ENCODE measurements at places on chromosomes 6 and 20.

DNA sequence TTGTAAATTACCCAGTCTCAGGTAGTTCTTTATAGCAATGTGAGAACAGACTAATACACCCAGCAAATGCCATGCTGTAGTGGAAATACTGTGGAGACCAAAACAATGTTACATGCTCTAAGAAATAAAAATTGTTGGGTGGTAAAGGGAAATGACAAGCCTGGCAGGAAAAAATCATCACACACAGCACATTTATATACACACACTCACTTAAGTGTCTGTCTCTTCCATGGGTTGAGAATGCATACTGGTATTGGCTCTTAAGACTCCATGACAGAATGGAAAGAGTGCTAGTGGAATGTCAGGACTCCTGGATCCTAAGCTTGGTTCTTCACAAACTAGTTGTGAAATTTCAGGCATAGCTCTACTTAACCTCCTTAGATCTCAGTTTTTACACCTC is 343.0 kb downstream of the CD83 start:
- no peak for DNase-seq

DNA sequence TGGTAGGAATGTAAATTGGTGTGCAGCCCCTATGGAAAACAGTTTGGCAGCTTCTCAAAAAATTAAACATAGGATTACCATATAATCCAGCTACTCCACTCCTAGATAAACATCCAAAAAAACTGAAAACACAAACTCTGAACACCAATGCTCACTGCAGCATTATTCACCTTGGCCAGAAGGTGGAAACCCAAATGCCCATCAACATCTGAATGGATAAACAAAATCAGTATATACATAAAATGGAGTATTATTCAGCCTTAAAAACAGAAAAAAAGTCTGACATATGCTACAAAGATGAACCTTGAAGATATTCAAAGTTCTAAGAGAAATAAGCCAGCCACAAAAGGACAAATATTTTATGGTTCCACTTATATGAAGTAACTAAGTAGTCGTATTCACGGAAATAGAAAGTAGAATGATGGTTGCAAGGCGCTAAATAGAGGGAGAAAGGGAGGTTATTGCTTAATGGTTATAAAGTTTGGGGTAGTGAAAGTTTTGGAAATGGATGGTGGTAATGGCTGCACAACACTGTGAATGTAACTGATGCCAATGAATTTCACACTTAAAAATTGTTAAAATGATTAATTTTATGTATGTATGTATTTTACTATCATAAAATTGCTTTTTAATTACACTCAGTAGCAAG is 4.0 kb downstream of the PHF10 start:
- DNase-seq = no peak

DNA sequence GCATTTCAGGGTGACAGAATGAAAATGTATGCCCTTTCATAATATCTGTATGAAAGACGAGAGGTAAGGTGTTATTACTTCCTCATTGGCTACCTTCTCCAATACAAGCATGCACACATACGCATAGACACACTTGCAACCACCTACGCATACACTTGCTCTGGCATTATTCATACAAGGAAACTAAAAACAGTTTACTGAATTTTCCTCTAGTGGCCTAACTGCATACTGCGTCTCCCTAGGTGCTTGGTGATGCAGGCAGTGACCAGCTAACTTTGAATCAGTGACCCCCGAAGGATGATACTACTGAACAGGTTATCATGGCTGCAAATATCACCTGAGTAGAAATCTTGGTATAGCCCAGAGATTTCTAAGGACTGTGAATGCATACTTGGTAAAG is 593.1 kb downstream of the PKHD1 start:
- DNase-seq = no peak

- DNase-seq = no peak
Measured at GRCh38 chr20:1493536-1493935, 2.3 kb upstream of the SIRPB2 start.

GRCh38 chr6:89010825-89011224 is 47.4 kb upstream of the RNGTT start:
- no peak for DNase-seq

- no peak for DNase-seq
Measured at GRCh38 chr6:144749263-144749662, 464.1 kb downstream of the UTRN start.

- no peak for DNase-seq
Measured at GRCh38 chr6:47670851-47671250, 27.5 kb upstream of the ADGRF4 start.

DNA sequence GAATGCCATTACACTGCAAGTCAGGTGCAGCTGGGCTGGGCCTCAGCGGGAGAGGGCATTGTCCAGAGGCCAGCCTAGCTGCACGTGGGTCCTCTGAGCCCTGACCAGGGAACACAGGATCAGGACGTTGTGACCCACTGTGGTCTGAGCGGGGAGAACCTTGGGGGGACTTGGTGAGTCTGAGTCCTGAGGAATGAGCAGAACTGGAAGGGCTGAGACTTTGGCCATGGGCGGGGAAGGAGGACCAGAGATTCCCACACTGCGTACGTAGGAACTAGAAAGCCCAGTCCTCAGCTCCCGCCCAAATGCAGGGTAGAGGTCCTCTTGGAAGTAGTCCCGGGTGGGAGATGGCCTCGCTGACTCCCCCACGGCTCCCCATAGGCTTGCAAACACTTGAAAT is 42.5 kb downstream of the GABRR2 start:
- DNase-seq = no peak

DNA sequence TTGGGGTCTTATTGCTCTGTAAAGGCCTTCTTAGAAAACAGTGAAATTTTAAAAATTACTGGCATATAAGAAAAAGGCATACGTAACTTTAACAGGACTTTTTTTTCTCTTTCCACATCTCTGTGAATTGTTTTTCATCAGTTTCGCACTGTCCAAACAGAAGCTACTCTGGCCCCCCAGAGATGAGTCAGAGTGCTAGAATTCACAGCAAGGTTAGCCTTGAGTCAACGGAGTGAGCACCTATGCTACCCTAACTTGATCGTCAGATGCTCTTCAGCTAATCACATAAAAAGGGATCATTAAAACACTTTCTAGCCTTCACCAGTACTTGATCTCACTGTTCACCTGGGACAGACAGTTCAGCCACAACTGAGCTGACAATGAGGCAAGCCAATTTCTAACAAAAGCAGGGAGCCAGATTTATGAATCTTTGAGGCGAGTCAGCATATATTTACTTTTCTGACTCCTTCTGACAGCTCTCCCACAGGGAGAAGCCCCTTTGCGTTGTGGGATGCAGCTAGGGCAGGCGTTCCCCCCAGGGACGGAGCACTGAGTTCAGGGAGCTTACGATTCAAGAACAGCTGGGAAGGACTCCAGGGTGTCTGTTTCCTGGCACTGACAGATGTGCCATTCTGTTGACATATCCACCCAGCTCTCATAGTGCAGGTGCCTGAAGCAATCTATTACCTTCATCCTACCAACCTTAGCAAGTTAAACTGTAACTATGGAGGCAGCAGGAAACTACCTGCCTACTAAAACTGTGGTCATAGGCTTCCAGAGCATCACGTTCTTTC is 46.4 kb upstream of the SPDEF start:
- no peak for DNase-seq

DNA sequence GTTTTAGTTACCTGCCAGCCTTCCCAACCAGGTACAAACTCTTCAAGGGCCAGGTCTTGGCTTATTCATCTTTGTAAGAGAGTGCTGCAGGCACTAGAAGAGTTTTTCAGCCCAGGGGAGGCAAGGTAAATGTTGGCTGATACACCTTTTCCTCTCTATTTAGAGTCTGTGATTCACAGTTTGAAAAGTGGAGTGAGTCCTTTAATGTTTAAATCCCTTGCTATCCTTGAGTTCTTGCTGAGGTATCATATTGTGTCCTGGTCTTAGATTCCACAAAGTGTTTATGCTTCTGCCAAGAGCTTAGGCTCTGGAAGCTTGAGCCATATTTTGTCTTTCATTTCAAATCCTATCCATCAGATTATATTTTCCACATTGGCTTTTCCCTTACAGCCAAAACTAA is 52.8 kb upstream of the CITED2 start:
- DNase-seq = no peak

DNA sequence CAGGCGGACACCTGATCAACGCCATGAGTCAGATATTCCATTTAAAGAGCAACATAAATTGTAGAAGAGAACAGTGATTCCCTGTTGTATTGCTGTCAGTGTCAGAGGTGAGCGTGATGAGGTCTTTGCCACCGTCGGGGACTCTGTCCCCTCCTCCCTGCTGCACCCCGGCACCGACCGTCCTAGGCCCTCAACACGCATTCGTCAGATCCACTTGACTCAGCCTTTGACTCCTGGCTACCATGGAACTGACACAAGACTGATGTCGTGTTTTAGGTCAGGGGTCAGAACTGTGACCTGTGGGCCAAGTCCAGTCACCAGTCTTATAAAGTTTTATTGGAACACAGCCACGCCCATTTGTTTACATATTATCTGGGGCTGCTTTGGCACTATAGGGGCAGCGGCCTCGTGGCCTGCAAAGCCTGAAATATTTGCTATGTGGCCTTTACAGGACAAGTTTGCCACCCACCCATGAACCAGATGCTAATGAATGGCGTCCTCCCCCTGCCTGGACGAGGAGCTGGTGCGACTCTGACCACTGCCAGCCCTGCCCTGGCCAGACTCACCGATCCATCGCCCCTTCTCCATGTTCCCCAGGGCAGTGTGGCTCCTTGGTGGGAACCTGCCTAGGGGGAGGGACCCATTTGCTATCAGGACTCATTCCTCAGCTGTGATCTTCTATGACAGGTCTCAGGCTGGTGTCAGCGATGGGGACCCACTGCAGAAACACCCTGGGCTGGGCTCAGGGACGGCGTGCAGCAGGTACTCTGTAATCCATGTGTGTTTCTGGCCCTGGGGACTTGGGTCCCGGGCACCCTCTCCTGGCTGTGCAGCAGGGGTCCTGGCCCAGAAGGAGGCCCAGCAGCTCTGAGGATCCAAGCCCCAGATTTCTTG is 37.5 kb upstream of the PHACTR3 start:
- DNase-seq = no peak

DNA sequence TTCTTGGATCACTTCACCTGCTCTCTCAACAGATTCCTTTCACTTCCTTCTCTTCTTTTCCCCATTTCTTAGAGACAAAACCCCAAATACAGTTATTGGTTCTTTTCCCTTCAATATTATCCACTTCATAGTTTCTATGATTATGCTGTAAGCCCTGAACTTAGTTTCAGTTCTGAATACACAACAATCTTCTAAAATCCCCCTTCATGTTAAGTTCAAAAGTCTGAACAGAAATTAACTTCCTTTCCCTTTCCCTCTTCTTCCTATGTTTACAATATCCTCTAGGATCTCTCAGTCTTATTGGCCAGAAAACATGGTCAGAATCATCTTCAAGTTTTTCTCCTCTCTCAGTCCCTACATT is 57.7 kb downstream of the OGFRL1 start:
- DNase-seq = no peak

GRCh38 chr20:60540591-60540990 is 582.4 kb downstream of the CDH26 start:
- no peak for DNase-seq

- no peak for DNase-seq
Measured at GRCh38 chr6:167962711-167963110, 34.8 kb upstream of the KIF25 start.

GRCh38 chr6:46453216-46453615 is 38.0 kb downstream of the RCAN2 start:
- no peak for DNase-seq

- DNase-seq = no peak
Measured at GRCh38 chr20:58650181-58650775, 805 bp upstream of the STX16 start.

DNA sequence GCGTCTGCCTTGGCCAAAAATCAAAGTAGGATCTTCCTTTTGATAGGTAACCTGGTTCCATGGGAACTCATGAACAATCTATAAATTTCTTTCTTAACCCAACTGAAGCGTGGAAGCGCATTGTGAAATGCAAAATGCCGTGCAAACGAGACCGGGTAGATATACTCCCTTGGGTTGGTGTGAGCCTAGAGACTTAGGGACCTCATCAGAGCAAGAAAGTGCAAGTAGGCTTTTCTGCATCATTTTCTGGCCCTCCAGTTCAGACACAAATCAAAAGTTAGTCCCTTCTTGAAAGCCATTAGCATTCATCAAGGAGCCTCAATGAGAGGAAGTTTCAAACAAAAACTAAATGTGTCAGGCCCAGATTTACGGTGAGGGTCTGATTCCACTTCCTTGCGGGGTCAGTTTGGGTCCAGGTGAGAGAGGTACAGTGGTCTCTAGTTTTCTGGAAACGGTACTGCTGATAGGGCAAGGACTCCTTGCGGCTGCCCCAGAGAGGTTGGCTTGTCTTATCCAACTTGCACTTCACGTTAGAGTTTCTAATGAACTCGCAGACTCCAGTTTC is 5.3 kb upstream of the ZNF184 start:
- peak; percentile 4 for DNase-seq

DNA sequence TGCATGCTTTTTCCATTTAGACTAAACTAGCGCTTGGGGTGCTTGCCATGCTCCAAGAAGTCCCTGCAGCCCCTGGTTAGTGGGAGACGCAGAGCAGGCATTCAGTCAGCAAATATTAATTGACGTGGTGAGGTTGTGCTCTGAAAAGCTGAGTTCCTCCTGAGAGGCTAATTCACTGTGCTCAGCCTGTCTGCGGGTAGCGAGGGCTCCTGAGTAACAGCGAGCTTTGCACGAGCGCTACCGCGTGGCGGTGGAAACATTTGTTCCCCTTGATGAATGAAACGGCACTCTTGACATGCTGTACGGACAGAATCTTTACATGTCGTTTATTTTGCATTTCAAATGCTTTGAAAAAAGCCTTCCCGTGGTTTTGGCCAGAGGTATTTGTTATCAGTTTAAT is 170.6 kb upstream of the AGPAT4 start:
- DNase-seq = no peak

DNA sequence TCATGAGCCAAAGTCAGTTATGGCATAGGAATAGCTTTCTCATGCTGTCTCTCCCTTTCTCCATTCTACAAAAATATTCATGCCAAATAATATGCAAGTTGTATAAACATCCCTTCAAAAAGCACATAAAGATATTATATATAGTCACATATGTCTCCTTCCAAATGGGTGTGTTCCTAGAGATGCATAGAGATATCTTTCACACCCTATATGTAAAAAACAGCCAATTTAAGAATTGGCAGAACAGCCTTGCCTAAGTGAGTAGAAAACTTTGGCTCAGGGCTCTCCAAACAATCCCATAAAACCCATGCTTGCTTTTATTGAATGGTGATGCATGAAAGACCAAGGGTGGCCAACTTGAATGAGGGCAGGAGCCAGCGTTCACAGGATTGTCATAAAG is 274.7 kb upstream of the SUPT3H start:
- DNase-seq = no peak

GRCh38 chr20:18734525-18735189 is 78.9 kb upstream of the SCP2D1 start:
- DNase-seq = no peak

All from effector memory CD4-positive, alpha-beta T cell (primary cell).